Activated T-cell treated with anti-CD3 and anti-CD28 coated beads for 48 hours (primary cell): ENCODE measurements at places on chromosomes 12 and 14.

GRCh38 chr12:54027442-54027786 lies 826 bp upstream of the HOXC6 start:
- DNase-seq: no peak

DNA sequence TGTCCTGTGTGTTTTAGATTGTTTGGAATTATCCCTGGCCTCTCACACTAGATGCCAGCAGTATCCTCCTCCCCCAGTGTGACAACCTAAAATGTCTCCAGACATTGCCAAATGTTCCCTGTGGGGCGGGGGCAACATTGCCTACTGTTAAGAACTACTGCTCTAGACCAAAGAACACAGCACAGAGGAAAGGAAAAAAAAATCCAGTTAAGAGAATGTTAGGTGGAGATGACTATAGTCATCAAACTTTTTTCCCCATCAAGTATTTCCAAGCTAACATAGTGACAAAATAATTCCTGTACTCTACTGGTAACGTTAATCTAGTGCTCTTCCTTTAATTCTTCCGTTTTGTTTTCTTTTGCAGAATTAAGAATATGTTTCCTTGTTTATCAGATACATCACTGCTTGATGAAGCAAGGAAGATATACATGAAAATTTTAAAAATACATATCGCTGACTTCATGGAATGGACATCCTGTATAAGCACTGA lies 3.5 kb downstream of the CDKN1B start:
- no peak for DNase-seq

- no peak for DNase-seq
Observed at GRCh38 chr12:21559855-21560569, 33.9 kb downstream of the SPX start.

DNA sequence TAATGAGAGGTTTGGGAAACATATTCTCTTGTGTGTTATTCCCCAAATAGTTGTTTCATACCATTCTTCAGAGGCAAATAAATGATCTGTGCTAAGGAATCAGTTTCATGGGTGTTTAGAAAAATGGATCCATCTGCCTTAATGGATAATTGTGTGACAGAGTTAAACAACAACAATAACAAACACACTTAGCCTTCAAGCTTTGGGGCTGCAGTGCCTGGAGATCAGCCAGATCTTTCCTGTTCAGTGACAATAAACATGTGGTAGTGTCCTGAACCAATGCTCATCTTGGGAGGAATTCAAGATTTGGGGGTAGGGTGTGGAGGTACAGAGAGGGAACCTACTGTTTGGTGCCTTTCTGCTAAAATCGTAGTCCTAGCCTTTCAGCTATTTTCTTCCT lies 93.7 kb upstream of the PRICKLE1 start:
- no peak for DNase-seq

- DNase-seq: no peak
Observed at GRCh38 chr12:99054601-99055128, 409.6 kb downstream of the APAF1 start.

DNA sequence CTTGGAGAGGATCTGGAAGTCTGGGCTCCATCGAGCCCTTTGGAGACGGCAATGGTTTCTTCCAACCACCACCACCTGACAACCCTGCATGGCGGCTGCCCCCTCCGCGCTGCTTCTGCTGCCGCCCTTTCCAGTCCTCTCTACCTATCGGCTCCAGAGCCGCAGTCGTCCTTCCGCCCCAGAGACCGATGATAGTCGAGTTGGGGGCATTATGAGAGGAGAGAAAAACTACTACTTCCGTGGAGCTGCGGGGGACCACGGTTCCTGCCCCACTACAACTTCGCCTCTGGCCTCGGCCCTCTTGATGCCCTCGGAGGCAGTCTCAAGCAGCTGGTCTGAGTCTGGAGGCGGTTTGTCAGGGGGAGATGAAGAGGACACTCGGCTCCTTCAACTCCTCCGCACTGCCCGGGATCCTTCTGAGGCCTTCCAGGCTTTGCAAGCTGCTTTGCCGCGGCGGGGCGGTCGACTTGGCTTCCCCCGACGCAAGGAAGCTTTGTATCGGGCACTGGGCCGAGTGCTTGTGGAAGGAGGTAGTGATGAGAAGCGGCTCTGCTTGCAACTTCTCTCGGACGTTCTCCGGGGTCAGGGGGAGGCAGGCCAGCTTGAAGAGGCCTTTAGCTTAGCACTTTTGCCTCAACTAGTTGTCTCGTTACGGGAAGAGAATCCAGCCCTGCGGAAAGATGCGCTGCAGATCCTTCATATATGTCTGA lies 499 bp downstream of the TOGARAM1 start:
- DNase-seq: no peak

GRCh38 chr12:16586350-16587109 lies 19.4 kb downstream of the LMO3 start:
- DNase-seq: no peak
